Neuronal stem cell (in vitro differentiated cells): ENCODE measurements at places on chromosomes 1 and 21.

- H3K36me3 ChIP-seq: no peaks in the 10 kb centered on the region
- H3K4me3 ChIP-seq: no peak overlapping the region
- no peaks in the 10 kb centered on the region for H3K4me1 ChIP-seq
These were observed 3.4 kb downstream of the LACTBL1 start for GRCh38 chr1:22969304-22969709.

- H3K27me3 ChIP-seq: no peaks in the 10 kb centered on the region
- H3K4me3 ChIP-seq: no peak overlapping the region
- no peaks in the 10 kb centered on the region for H3K4me1 ChIP-seq
- H3K36me3 ChIP-seq: peaks cover 5% of the 10 kb centered on the region
These were observed 10.6 kb downstream of the PPP1R15B start for GRCh38 chr1:204400882-204401510.

DNA sequence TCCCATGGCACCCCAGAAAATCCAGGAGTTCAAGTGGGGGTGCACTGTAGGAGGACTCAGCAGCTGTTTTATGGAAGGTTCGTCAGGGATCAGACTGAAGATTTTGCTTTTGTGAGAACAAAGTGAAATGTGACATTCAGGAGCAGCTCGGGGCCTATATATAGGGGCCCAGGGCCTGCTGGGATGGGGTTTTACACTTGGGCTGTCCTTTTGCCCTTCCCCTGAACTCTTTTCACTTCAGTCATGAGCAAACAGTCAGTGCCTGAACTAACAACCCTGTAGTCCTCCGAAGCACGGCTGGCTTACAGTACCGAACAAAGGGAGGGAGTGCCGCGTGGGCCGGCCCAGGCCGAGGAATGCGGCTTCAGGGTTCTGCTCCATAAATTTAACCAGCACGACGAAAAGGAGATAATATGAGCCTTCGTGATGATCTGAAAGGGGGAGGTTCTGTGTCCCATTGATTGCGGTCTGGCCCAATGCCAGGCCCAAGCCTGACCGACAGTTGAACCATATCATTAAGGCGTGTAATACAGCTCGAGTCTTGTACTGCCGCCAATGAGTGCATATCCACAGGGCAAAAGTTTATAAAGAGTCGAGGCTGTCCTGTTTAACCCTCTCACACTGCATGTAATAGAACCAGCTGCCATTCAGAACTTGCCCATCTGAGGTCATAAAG lies 139.9 kb downstream of the DHRS3 start:
- H3K27ac ChIP-seq: no peak overlapping the region
- no peak for DNase-seq
- H3K4me1 ChIP-seq: peaks cover 16% of the 10 kb centered on the region
- no peaks in the 10 kb centered on the region for H3K36me3 ChIP-seq
- no peak overlapping the region for H3K4me3 ChIP-seq

DNA sequence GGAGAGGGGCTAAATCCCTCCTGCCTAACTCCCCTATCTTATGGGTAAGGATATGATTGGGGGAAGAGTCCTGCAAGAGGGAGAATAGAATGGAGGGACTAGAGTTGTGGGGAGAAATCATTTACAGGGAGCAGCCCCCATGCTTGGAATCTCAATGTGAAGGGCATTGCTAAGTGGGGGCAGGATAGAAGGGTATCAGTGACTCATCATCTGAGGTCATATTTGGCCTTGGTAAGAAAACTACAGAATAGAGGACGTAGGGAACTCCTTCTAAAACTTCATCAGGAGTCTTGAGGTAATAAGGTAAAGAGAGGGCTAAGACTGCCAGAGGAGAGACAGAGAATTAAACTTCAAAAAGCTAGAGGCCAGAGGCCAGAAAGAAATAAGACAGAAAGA lies 487 bp downstream of the HJV start:
- H3K36me3 ChIP-seq: no peaks in the 10 kb centered on the region
- no peaks in the 10 kb centered on the region for H3K27me3 ChIP-seq
- no peak overlapping the region for H3K4me3 ChIP-seq
- DNase-seq: no peak
- H3K4me1 ChIP-seq: no peaks in the 10 kb centered on the region

DNA sequence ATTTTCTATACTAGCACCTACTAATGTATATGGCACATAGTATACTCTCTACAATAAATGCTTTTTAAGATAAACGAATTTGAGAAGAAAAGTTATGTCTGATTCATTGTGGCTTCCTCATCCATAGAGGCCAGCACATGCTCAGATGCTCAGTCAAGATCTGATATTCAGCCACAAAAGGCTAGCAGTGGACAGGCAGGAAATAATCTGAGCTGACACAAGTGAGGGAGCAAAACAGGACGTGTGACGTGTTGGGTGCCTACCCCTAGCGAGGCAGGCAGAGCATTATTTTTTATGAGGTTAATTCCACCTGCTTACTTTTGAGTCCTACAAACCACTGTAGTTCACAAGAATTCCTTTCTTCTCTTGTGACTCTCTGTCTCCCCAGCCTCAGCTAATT lies 550.9 kb downstream of the SMYD3 start:
- H3K4me3 ChIP-seq: no peak overlapping the region
- no peaks in the 10 kb centered on the region for H3K4me1 ChIP-seq
- H3K36me3 ChIP-seq: no peaks in the 10 kb centered on the region
